Activated CD4-positive, alpha-beta memory T cell treated with anti-CD3 and anti-CD28 coated beads for 36 hours (primary cell): ENCODE measurements at places on chromosomes 5 and 9. TPM values are rescaled to one million over a fixed set of nuclear protein-coding genes. Genes with fewer than 3 reads are reported as not detected.

DNA sequence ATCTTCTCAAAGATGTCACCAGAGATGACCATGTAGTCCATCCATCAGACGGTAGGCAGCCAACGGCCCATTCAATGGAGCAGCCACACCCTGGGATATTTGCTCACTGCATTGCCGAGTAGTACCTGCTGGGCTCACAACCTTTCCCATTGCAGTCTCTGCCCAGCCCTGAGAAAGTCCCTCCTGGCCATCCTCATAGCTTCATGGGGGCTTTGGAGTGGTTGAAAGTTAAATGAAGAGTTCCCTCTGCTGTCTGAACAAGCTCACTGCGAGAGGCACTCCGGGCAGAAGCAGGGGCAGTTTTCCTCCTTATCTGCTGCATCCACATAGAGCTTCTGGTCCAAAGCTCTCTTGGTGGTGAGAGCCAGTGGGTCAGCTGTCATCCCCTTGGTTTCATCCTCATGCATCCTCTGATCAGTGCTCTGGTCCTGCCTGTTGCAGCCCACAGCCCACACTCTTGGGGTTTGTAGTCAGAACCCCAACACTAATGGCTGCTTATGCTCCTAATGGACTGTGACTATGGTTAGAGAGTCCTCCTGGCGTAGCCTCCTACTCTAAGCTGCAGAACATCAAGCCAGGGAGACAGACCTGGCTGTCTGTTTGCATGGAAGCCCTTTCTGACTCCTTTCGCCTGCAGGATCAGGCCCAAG lies 23.3 kb downstream of the TNFSF8 start:
- DNase-seq, result peak; percentile 46

GRCh38 chr9:34387239-34387638 lies 10.5 kb upstream of the MYORG start:
- DNase-seq, result no peak

DNA sequence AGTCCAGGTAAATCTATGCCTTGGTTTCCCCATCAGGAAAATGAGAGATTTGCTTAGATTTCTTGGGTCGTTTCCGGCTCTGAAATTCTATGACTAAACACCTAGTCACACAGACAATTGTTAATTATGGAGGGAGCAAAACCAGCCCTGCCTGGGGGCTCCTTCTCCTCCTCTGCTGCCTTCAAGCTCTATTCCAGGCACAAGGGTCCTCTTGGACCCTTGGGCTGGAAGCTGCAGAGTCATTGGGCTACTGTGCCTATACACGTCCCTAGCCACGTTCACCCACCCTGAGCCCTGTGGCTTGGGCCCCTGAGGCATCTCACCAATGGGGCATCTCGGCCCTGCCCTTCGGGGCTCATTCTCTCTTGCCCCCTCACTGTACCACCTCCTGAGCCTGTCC lies 73.8 kb upstream of the TBC1D2 start:
- DNase-seq, result no peak

- DNase-seq, result no peak
Observed at GRCh38 chr9:132554755-132555154, 27.7 kb upstream of the BARHL1 start.

GRCh38 chr5:121841892-121842291 lies 9.8 kb upstream of the FTMT start:
- no peak for DNase-seq

- no peak for DNase-seq
Observed at GRCh38 chr5:67123819-67124218, 72.8 kb downstream of the CD180 start.

DNA sequence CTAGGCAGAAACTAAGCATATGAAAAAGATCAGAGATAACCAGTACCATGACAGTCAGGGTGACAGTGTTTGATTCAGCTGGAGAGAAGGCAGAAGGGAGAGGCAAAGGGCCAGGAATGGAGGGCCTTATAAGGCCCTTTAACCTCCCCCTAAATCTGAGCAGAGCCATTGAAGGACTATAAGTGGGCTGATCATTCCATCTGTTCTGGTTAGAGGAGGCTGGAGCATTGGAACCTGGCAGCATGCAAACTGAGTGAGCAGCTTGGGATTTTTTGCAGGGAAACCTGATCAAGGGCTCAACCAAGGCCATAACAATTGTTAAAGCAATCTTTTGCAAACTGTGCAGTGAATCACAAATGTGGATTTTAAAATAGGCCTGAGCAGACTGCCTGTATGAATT lies 174.5 kb upstream of the DAP start:
- DNase-seq, result no peak

GRCh38 chr9:107269681-107270080 lies 13.4 kb upstream of the RAD23B start:
- no peak for DNase-seq

- peak; percentile 18 for DNase-seq
Observed at GRCh38 chr5:88269222-88269771, 652 bp upstream of the TMEM161B start.

DNA sequence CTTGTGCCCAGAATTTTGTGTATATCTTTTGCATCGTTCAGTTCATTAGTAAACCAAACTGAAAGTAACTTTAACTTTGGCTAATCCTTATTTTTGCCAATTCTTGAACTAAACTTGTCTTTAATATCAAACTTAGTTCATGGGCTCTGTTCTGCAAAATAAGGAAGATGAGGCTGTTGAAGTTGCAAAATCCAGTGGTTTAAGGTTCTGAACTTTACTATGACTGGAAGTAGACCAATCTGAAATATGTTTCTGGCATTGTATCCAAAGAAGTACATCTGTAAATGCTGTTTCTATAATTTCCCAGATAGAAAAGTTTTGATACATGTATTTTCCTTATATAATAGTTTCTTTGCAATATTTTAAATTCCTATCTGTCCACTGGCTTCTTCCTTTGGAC lies 238.1 kb downstream of the CETN3 start:
- no peak for DNase-seq

DNA sequence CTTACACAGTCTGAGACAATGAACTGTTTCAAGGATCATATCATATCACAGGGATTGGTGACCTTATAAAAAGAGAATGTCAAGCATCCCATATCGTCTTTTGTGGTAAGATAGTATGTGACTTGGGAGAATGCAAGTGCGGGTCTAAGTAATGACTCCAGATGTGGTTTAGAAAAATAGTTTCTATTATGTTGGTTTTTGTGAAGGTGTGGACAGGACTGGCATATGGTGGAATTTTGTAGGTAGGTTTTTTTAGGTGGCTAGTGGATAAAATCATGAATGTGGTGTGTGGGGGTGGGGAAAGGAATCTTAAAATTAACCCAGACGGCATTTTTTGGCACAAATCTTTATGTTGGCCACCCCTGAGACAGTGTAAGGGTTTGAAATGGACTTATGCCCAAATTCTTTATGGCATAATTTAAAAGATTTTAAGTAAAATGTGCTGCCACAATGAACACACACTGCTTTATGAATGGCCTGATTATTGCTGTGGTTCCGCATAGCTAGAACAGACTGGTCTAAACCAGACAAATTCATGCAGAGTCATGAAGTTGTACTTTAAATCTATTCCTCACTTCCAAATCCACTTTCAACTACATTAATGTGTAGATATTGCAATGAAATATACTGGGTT lies 204.8 kb upstream of the HAPLN1 start:
- no peak for DNase-seq

- DNase-seq, result no peak
Observed at GRCh38 chr5:54774281-54775170, 210.9 kb downstream of the ESM1 start.

DNA sequence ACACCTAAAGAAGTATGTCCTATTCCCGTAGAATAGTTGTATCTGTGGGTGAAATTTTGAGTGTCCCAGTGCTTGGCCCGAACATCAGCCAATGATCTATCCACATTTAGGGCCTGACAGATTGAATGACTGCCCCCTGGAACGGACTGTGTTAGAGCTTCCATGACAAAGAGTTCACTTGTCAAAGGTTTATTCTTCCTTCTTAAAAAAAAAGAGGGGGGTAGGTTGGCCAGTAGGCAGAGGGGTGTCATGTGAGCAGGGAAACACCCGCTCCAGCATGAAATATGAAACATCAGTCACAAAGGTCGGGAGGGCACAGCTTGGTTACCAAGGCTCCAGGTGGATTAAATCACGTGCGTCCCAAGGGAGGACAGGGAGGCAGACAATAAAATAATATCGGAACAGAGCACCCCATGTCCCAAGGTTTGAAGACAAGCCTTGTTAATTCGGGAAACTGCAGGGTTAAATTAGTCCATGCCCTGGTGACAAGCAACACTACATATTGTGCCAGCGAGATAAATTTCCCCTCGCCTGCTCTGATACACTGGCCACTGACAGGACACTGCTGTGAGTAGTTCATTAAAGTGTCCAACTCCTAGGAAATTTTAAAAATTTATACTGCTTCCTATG lies 401.2 kb downstream of the IRX1 start:
- DNase-seq, result no peak

- DNase-seq, result no peak
Observed at GRCh38 chr5:153491856-153492255, 1.4 kb downstream of the GRIA1 start.

DNA sequence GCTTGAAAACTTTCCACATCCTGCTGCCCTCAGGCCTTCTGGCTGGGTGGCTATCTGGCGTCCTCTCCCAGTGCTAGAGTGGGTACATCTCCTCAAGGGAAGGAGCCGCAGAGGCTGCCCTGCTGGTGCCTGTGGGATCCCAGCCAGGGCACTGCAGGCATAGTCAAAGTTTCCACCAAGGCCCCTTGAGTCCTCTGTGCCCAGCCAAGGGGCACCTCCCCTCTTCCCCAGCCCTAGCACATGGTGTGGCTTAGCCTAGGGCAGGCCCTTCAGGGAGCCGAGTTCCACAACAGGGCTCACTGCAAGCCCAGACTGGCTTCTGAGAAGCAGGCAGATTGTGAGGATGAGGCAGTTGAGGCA lies 103.2 kb downstream of the RGS3 start:
- DNase-seq, result no peak

The FLT4 gene
- 2.0 TPM for total RNA-seq

The GFI1B gene
- total RNA-seq, result not detected

The DIRAS2 gene
- total RNA-seq, result not detected

The SMIM33 gene
- 1.5 TPM for total RNA-seq
